ENCODE measurements at places on chromosomes 3 and 15. TPM values are rescaled to one million over a fixed set of nuclear protein-coding genes. Genes with fewer than 3 reads are reported as not detected.

DNA sequence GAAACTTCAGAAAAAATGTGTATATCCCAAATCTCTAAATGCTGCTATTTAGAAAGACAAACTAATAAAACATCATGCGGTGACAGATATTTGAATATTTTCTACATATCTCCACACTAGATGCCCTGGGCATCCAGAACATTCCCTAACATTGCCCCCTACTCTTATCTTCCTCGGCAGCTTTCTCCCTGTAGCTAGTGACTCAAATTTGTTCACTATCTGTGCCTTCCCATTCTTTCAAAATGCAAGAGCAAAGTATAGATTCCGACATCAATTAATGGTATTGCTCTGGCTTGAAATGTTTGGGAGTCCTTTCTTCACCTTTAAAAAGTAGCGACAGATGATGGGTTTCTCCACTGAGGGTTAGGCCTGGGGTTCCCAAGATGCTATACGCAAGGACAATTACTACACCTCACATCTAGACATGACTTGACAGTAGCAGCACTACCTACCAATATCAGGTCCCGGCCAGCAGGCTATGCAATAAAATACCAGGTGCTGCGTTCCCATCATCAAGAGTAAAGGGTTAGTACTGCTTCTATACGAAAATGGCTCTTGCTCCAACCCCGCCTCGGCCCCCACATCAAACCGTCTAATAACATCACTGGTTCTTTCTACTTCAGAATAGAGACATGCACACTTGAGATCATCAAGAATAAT is 631 bp downstream of the UBR1 start:
- H3K27ac ChIP-seq, result peak overlapping the region; percentile 95
- H3K27me3 ChIP-seq, result no peaks in the 10 kb centered on the region
- H3K36me3 ChIP-seq, result peaks cover 31% of the 10 kb centered on the region

PRICKLE2 gene
- total RNA-seq, result not detected

GRCh38 chr15:75790631-75791336 is 52.5 kb upstream of the UBE2Q2 start:
- H3K4me1 ChIP-seq, result no peaks in the 10 kb centered on the region
- no peak for DNase-seq
- H3K4me3 ChIP-seq, result no peak overlapping the region
- no peak overlapping the region for H3K27ac ChIP-seq
- H3K36me3 ChIP-seq, result no peaks in the 10 kb centered on the region
- peaks cover 12% of the 10 kb centered on the region for H3K27me3 ChIP-seq

ACTRT3 gene
- total RNA-seq, result 1.0 TPM

GRCh38 chr3:182000447-182000846 is 288.7 kb downstream of the SOX2 start:
- no peak overlapping the region for H3K27ac ChIP-seq
- no peak for DNase-seq
- H3K4me3 ChIP-seq, result no peak overlapping the region

GRCh38 chr3:108420926-108421325 is 89.5 kb downstream of the MYH15 start:
- H3K36me3 ChIP-seq, result no peaks in the 10 kb centered on the region
- H3K27ac ChIP-seq, result no peak overlapping the region
- no peak overlapping the region for H3K4me3 ChIP-seq
- no peaks in the 10 kb centered on the region for H3K27me3 ChIP-seq
- peak; percentile 27 for DNase-seq

CYP1A1 gene
- total RNA-seq, result 0.64 TPM

GRCh38 chr3:88151358-88151757 is 1.6 kb downstream of the C3orf38 start:
- peaks cover 38% of the 10 kb centered on the region for H3K4me1 ChIP-seq
- DNase-seq, result no peak
- peaks cover 25% of the 10 kb centered on the region for H3K36me3 ChIP-seq
- H3K4me3 ChIP-seq, result peak overlapping the region; percentile 96

SKOR1 gene
- total RNA-seq, result 0.12 TPM

- H3K27ac ChIP-seq, result no peak overlapping the region
- no peaks in the 10 kb centered on the region for H3K27me3 ChIP-seq
- no peaks in the 10 kb centered on the region for H3K36me3 ChIP-seq
- no peak overlapping the region for H3K4me3 ChIP-seq
- H3K4me1 ChIP-seq, result peaks cover 25% of the 10 kb centered on the region
These were observed 150.5 kb downstream of the CFAP20DC start for GRCh38 chr3:58899159-58899952.

DNA sequence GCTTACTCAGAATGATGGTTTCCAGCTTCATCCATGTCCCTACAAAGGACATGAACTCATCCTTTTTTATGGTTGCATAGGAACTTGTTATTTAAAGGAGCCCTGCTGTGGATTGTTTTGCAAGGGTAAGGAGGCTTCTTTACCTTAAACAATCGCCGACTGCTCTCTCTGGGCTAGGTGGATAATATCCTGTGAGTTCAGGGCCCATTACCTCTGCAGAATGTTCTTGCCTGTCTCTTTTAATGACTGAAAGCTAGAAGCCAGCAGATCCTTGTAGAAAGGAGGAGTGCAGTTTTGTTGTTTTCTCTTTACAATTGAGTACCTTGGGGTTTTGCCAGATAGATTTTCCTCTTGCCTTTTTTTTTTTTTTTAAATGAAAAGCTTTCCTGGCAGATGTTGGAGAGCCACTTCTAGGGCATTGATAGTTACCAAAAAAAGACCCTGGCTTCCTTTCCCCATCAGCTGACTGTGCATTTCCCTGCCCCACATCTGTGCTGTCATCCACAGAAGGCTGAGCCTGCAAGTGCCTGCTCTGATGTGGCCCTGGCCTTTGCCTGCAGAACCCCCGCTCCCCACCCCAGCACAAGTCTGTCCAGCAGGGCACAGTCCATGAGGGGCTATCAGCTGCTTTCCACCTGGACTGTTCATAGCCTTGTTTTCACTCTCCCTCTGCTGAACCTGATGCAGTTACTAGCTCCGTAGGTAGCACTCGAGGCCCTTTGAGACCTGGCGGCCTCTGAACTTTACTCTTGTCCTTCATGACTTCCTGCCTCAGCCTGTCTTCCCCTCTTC is 113.1 kb downstream of the CHCHD6 start:
- no peaks in the 10 kb centered on the region for H3K4me1 ChIP-seq
- no peaks in the 10 kb centered on the region for H3K27me3 ChIP-seq
- H3K36me3 ChIP-seq, result peaks cover 5% of the 10 kb centered on the region
- no peak overlapping the region for H3K4me3 ChIP-seq
- no peak overlapping the region for H3K27ac ChIP-seq

- H3K27me3 ChIP-seq, result no peaks in the 10 kb centered on the region
- H3K4me3 ChIP-seq, result no peak overlapping the region
These were observed 3.1 kb downstream of the C3orf62 start for GRCh38 chr3:49273825-49274532.

- no peak overlapping the region for H3K4me3 ChIP-seq
- H3K36me3 ChIP-seq, result no peaks in the 10 kb centered on the region
- no peaks in the 10 kb centered on the region for H3K27me3 ChIP-seq
- no peak overlapping the region for H3K27ac ChIP-seq
- DNase-seq, result no peak
These were observed 815.1 kb downstream of the VGLL3 start for GRCh38 chr3:86175593-86176444.

DNA sequence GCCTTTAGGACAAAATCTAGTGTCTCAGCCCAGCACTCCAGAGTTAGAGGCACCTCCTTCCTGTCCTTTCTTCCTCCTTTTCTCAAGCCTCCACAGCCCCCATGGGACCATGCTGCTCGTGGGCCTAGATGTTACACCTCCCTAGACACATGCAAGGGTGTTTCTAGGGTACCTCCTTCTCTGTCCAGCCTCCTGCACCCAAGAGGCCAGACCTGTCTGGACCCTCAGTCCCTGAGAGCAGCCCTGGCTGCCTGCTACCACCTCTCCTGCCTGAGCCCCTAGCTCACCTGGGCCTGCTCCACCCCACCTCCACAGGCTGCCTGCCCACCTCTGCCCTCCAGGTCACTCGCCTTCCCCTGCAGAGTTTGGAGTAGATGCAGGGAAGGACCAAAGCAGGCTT is 5.2 kb downstream of the LOXL1 start:
- H3K27me3 ChIP-seq, result no peaks in the 10 kb centered on the region
- H3K4me3 ChIP-seq, result no peak overlapping the region
- H3K4me1 ChIP-seq, result peaks cover 26% of the 10 kb centered on the region
- no peak for DNase-seq
- H3K36me3 ChIP-seq, result no peaks in the 10 kb centered on the region
- H3K27ac ChIP-seq, result no peak overlapping the region

DNA sequence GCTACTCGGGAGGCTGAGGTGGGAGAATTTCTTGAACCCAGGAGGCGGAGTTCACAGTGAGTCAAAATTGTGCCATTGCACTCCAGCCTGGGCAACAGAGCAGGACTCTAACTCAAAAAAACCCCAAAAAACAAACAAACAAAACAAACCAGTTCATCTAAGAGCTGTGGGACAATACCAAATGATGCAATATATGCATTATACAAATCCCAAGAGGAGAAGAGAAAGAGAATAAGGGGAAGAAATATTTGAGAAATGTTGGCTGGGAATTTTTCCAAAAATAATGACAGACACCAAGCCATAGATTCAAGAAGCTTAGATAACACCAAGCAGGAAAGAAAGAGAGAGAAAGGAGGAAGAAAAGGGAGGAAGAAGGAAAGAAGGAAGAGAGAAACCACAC is 82.5 kb downstream of the KLF13 start:
- no peak overlapping the region for H3K27ac ChIP-seq
- no peaks in the 10 kb centered on the region for H3K27me3 ChIP-seq
